ENCODE measurements at places on chromosomes 1 and 21.

DNA sequence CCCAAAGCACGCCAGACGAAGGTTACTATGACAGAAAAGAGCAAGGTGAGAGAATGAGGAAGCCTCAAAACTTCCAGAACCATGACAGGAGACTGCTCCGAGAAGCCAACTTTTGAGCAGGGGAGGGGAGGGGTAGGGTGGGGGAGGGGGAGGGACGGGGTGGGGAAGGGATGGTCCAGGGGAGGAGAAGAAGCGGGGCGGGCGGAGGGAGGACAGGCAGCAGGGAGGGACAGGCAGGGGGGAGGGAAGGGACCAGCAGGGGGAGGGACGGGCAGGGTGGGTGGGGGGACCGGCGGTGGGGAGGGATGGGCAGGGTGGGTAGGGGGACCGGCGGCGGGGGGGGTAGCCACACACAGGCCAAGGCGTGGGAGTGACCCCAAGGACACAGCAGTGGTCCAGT lies 2.0 kb downstream of the INTS11 start:
- DNase-seq = no peak

- DNase-seq = no peak
Observed at GRCh38 chr1:53505401-53505800, 46.2 kb downstream of the DMRTB1 start.

DNA sequence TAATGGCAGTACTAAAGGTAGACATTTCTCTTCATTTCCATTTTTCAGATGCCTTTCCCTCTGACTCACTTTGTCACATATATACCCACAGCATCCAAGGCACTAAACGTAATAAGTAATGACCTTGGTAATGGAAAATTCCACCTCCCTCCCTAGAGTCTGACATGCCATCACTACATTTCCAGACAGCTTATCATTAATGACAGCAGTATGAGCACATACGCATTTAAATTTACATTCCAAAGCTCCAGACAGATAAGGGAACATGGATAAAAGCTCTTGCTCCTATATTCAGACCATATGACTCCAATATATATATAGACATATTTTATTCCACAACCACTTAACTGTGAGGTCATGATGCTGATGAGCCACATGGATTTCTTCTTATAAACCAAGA lies 191.7 kb upstream of the GORAB start:
- DNase-seq = no peak

DNA sequence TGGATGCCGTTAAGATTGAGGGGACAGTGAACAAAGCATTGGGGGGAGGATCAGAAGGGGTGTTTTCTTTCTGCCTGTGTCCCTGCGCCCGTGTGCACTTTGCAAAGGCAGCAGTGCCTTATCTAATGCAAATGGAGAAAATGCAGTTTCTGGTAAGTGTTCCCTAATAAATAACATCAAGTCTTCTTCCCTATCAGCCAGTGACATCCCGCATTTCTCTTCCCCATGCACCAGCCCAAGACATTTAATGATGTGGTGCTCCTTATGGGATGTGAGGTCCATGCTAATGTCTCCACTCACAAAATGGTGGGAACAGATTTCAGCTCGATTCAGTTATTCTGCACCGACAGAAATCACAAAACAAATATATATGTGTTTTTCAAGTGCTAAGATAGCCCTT lies 111.8 kb downstream of the PBX1 start:
- no peak for DNase-seq

DNA sequence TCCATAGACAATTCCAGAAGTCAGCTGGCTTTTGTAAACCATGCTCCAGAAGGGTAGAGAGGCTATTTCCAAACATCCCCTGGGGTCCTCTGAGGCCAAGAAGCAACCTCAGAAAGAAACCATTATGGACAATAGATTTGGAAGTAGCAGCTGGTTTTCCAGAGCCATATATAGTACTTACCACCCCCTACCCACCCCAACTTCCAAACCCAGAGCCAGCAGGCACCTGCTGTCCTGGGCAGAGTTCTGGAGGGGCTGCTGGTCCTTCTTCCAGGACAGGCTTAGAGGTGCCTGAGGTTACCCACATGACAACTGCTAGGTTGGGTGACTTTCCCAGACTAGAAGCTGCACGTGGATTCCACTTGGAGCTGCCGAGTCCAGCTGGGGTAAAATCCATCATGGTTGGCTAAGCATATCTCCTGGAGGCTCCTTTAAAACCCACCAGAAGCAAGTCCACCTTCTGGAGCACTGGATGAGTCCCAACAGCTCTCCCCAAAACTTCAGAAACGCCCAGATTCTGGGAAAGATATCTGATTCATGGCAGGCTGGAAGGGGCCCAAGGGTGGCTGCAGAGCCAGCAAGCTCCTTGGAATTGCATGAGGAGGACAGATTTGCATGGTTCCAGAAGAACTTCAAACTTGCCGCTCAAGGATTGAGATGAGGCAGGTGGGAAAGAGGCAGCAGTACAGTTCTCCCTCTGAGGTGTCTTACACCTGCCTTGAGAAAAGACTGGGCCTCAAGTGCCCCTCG lies 5.8 kb downstream of the MYCL start:
- DNase-seq = no peak

DNA sequence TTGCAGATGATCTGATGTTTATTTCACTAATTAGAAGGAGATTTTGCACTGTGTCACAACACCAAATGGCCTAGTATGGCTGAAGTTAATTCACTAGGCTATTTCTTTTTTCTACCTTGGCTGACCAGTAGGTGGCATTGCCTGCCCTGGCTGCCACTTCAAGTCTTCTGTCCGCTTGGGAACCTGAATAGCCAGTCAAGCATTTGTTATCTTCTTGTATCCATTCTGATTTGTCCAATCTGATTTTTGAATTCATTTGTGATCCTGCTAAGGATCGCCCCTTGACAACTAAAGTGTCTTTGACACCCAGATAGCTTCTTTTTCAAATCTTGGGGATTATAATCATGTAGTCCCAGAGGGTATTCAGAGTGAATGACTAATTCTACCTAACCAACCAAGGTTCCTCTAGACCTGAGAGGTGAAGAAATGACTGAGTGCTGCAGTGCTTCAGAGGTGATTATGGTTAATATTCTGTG lies 99.4 kb downstream of the GIPC2 start:
- DNase-seq = peak; percentile 66

DNA sequence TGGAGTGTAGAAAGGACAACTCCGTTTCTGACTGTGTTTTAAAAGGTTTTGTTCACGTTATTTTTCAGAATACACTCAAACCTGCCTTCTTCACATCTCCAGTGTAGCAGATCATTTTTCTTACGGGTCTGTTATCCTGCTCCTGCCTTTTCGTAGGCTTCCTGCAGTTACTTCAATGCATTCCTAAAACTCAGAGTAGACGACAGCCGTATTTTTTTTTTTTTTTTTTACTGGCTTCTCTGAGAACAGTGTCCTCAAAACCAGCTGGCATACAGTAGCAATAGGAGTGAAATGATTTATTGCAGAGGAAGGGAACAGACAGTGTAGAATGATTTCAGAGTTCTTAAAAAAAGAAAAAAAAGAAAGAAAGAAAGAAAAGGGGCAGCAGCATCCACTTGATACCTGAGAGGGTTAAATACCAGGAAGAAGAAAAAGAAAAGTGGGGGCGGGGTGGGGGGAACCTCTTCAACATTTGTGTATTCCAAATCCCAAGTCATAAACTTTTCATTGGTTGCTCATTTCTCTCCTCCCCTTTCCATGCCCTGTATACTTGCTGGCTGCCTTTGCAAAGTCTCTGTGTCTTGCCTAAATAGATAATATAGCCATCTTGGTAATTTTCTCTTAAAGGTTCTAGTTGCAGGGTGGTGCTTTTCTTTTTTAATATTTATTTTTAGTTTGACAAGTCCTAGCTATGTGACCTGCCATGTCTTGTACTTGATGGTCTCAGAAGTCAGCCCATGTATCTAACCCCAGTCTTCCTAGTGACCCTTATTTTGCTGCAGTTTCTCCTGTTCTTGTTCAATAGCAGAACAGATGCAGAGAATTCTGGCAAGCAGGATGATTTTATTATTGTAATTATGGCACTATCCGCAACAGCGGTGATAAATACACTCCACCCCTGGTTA lies 2.8 kb downstream of the TGFB2 start:
- no peak for DNase-seq

GRCh38 chr1:178537382-178538090 lies 24.6 kb downstream of the TEX35 start:
- DNase-seq = no peak

DNA sequence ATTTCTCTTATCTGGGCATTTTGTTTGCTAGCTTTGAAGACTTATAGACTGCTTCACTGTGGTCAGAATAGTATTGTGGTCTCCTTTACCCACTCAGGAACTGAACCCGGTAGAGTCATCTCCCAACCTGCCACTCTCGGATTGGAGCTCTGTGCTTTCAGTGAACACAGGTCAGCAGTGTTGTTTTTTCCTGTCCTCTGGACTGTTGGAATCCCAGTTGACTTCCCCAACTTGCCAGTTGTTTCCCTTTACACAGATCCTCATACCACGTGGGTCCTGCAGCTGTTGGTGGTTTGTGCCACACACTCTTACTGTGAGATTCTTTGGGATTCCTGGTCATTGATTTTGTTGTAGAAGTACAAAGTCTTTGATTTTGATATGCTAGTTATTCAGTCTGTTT lies 214.1 kb downstream of the DYRK1A start:
- DNase-seq = no peak

DNA sequence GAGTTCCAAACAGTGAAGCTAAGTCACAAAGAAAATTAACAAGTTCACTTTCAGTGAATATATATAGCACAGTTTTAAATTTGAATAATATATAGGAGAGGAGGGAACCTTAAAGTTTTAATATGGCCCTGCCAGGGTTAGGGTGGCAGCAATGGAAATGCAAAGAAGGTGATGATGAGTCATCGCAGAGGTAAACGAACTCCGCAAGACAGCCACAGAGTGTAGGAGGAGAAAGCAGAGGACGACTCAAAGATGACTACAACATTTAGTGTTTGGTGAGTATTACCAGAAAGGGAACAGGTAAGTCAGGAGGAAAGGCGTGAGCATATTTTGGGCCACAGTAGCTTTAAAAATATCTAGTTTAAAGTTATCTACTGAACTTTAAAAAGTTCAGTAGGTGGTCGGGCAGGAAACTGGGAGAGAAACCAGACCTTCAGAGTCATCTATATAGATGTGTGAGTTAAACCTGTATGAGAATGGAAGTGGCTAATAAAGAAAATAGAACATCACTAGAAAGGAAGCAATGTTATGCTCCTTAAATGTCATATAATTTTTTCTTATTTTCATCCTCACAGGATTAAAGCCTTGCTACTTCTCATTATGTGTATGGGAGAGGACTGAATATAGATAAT lies 75.7 kb downstream of the UCHL5 start:
- DNase-seq = no peak

- no peak for DNase-seq
Observed at GRCh38 chr1:31757989-31758388, 6.2 kb downstream of the ADGRB2 start.

- DNase-seq = no peak
Observed at GRCh38 chr1:172352435-172352834, 68.0 kb upstream of the C1orf105 start.

GRCh38 chr1:235553112-235553551 lies 48.9 kb upstream of the B3GALNT2 start:
- no peak for DNase-seq

DNA sequence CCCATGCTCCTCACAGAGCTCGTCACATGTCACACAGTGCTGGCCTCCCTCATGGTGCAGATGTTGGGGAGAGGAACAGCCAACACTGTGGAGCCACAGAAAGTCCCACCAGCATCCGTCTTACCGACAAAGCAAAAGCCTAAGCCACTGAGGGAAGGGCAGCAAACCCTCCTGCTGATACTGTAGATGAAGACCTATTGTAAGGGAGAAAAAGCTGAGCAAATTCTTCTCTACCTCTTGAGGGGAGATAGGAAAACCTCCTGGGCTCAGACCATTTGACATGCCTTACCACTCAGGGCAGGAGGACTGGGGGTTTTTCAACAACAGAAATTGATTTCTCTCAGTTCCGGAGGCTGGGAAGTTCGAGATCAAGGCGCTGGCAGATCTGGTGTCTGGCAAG lies 95.9 kb downstream of the WDR64 start:
- no peak for DNase-seq

DNA sequence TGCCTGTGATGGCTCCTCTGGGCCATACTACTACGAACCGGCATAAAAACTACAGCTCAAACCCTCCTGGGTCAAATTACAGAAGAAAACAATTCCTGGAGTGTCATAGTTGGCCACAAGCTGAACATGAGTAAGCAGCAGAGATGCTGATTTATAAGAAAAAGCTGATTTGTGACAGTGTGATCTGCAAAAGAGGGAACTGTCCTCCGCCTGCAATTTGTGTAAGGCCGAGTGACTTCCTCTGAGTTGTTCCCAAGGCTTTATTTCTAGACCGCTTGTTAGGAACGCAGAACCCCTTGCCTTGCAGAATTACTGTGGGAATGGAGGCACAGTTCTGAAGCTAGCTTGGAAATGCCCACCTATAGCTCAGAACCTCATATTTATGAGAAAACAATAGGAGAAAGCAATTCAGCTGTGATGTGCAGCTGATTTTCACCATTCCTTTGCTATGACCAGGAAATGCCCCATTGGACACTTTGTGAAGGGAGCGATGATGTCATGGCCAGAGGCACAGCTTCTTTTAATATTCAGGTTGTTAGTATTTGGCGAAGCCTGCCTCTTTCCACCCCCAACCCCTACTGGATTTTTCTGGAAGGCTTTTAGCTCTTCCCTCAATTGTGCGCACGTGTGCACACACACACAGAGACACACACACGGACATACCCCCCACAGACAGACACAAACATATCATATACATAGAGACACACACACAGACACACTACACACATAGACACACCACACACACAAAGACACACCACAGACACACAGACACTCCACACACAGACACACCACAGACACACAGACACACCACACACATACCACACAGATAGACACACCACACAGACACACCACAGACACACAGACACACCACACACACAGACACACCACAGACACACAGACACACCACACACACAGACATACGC lies 47.6 kb downstream of the IER5 start:
- peak; percentile 81 for DNase-seq

DNA sequence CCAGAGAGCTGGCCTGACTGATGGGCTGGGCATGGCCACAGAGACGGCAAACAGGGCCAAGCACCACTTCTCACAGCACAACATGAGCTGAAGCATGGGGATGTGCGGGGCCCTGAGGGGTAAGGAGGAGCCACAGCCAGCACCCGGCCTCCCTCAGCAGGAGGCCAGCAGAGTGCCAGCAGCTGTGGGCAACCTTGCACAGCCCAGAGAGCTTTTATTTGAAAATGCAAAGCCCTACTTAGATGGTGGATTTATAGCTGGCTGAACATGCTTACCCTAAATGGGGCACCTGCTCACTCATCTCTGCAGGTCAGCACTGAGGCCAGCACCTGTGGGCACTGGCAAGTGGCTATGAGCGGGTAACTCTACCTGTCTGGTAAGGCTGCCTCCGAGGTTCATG lies 44.1 kb downstream of the SLC66A1 start:
- no peak for DNase-seq

All from AG09319 (cell line).